ENCODE measurements at places on chromosomes 12 and 14.

- DNase-seq, result no peak
Measured at GRCh38 chr12:11716794-11717518, 67.5 kb downstream of the ETV6 start.

- no peak for DNase-seq
Measured at GRCh38 chr14:71206766-71207371, 299.6 kb downstream of the PCNX1 start.

- peak; percentile 42 for DNase-seq
Measured at GRCh38 chr14:34324363-34324795, 137.7 kb downstream of the SPTSSA start.

- DNase-seq, result no peak
Measured at GRCh38 chr14:94066089-94066676, 14.8 kb downstream of the DDX24 start.

- DNase-seq, result no peak
Measured at GRCh38 chr12:3071107-3071506, 6.1 kb upstream of the TSPAN9 start.

DNA sequence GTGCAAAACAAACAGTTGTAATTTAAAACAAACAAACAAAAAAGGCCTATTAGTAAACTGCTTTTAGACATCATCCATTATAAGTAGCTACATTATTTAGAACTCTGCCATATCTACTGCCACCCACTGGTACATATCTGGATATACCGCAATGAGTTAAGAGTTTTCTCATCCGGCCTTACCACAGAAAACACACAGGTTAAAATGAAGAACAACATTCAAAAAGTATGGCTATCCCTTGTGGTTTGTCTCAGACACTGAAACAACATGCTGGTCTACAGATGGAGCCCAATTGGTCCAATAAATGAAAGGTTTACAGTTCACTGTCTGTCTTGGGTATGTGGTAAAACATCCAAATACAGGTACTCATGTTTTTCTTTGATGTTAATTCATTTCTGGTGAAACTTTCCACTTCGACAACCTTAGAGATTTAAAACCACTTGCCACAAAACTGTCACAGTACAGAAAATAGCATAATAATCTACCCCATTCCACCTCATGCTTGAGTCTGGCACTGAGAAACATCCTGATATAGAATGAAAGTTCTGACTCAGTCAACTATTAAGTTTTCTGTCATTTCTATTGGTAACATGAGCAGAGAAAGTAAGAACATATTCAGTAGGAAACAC is 354.3 kb downstream of the CEP128 start:
- no peak for DNase-seq

GRCh38 chr14:51789114-51789513 is 71.3 kb upstream of the GNG2 start:
- no peak for DNase-seq

- DNase-seq, result no peak
Measured at GRCh38 chr14:56341766-56342493, 223.7 kb downstream of the PELI2 start.

DNA sequence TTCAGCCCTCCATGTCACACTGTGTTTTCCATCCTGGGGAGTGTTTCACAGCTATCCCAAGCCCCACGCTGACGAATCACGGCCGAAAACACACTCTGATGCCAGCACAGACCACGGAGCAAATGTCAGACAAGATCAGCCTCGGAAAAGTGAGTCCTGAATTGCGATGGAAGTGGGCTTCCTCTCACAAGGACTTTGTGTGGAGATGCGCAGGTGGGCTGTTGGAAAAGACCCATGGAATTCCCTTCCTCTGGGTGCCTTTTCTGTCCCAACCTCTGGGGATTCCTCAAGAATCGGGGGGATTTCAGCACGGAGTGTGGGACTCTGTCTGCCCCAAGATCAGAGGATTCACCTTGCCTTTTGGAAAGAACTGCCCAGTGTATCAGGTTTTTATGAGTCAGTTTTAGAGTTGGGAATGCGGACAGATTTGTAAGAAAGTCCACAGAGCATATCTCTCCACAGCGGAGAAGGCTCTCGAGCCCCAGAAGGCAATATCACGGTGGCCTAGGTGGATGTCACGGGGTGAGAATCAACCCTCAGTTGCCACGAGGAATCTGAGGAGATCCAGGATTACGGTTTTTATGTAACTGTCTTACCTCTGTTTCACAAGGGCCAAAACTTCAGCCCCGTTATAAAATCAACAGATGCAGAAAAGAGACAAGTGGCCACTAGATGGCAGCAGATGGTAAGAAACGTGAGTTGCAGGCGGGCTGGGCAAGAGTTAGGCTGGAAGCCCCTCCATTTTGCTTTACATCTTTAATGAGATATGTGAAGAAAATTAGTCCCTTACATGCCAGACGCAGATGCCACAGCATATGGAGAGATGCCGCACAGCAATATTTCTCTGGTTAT is 201.9 kb downstream of the DAD1 start:
- peak; percentile 88 for DNase-seq

DNA sequence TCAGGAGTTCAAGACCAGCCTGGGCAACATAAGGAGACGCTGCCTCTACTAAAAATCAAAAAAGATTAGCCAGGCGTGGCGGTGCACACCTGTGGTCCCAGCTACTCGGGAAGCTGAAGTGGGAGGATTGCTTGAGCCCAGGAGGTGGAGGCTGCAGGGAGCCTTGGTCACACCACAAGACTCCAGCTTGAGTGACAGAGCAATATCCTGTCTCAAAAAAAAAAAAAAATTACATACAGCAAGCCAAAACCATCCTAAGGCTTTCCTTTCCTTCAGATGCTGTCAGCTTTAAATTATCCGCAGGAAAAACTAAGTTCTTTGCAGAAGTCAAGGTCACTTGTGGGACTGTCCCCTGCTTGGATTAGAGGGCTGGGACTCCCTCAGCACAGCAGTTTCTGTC is 1.3 kb downstream of the CS start:
- no peak for DNase-seq

- no peak for DNase-seq
Measured at GRCh38 chr12:113766879-113767878, 198.9 kb downstream of the RBM19 start.

DNA sequence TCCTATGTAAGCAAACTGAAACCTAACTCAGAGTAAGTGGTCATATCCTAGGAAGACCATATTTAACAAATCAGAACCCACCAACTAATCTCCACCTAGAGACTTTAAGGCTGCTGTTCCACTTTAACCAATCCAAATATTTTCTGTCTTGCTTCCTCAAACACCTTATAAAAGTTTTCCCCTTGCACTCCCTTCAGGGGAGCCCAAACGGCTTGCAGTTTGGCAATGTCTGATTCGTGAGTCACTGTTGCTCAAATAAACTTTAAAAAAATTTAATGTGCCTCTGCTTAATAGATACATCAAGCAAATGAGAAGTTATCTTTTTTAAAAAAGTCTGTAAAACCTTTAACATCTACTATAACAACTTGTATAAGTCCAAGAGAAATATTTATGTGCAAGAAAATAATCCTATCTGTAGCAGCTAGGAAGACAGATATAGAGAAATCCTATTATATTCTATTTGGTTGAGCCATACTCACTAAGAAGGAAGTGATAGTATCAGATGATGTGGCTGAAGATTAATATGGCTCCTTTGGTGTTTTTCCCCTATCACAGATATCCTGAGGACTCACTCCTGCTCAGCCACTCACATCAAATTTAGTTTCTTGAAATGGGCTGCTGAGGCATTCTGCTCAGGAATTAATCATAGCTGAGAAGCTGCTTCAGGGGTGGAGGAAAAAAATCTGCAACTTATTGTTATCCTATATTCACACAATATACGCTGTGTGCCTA is 65.1 kb upstream of the DUSP6 start:
- no peak for DNase-seq

DNA sequence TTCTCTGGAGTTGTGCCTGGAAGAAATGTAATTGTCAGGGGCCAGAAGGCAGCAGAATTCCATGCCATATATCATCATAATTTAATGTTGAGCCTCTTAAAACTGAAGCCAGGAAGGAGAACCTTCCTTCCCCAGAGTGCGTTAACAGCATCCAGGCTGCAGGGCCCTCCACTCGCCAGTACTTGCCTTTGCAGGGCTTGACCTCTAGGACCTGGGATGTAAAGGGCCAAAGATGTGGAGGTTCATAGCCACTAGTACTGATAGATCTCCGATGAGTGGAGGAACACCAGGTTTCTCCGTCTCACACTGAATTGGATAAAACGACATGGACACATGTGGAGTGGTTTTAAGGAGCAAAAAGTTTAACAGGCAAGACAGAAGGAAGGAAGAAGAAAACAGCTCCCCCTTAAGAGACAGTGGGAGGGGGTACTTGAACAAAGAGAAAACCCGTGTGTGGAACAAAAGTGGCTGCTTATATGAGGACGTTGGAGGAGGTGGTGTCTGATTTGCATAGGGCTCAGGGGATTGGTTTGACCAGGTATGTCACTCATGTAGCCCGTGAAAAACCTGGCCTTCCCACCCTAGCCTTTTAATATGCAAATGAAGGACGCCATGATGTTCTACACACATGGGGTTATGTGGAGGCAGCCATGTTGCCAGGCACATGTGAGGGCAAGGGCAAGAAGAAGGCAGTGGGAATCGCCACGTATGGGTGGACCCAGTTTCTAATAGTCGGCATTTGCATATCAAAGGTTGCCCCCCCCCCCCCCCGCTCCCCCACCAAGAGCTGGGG is 38.8 kb upstream of the WSCD2 start:
- DNase-seq, result no peak

DNA sequence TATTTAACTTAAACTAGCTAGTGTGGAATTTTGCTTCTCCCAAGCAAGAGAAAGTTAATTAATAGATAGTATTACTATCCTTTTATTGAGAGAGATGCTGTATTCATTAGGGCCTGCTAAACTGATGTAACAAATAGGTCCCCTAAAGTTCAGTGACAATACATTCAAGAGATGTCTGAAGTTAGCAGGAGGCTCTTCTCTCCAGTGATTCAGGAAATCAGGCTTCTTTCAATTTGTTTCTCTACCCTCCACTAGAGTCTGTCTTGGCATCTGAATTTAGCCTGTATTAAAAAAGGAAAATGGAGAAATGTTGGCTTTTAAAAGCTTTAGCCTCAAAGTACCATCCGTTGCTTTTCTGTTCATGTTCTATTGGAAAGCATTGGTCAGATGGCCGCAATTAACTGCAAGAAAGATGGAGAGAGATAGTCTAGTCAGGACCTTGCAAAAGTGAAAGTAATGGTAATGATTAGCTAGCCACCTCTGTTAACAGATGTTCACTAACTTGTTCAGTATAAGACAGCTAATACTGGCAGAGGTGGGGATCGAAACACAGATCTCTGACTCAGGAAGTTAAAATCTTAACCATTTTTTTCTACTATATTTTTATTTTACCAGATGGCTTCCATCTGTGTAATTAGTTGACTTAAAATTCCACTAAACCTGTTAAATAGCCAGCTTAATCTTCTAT is 786.8 kb downstream of the TMTC2 start:
- DNase-seq, result no peak

DNA sequence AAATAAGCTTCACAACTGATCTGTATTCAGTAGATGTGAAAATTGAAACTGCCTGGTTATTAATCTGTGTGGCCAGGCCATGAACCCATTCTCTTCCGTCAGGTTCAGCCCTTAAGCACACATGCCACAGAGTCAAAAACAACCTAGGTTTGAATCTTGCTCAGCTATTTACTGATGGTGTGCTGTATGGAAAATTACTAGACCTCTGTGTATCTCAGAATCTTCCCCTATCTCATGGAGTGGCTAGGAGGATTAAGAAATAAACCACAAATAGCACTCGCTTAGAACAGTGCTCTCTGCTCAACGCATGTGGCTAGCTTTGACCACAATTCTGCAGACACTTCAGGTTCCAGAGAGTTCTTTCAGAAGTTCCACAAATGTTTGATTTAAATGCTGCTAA is 240.7 kb upstream of the PLEKHG7 start:
- no peak for DNase-seq

DNA sequence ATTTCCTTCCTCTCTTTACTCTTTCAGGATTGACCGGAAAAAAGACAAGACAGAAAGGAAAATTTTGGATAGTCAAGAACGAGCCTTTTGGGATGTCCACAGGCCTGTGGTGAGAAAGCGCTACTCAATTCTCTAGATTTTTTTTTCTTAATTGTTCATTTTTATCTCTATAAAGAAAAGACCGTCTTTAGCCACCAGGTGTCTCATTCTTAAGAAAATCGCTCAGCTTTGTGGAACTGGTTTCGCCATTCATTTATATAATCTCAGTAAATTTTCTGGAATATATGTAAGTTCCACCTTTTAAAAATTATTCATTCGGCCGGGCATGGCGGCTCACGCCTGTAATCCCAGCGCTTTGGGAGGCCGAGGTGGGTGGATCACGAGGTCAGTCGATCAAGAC is 421.1 kb downstream of the DPF3 start:
- no peak for DNase-seq

DNA sequence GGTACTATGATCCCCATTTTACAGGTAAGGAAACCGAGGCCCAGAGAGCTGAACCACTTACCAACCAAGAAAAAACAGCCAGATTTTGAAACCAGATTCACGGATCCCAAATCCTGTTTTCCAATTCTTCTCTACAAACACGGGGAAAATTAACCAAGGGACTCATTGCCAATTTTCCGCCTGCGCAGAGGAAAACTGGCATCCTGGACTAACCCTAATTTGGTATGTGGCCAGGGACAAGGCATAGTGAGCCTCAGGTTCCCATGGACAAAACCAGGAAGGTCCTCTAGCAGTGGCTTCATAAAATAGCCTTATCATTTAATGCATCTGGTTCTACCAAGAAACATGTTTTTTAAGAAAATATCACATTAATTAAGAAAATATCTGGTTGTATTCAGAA is 517.3 kb downstream of the MED13L start:
- DNase-seq, result no peak

DNA sequence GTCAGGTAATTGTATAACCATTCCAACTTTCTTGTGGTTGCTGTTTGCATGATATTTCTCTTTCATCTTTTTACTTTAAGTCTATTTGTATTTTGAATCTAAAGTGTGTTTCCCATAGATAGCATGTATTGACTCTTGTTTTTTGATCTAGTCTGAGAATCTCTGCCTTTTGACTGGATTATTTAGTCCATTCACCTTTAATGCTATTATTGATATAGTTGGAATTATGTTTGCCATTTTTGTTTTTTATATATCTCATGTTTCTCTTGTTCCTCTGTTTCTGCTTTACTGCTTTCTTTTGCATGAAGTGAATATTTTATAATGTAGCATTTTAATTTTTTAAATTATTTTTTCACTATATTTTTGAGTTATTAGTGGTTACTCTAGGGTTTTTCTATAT is 103.9 kb upstream of the PMCH start:
- DNase-seq, result no peak

DNA sequence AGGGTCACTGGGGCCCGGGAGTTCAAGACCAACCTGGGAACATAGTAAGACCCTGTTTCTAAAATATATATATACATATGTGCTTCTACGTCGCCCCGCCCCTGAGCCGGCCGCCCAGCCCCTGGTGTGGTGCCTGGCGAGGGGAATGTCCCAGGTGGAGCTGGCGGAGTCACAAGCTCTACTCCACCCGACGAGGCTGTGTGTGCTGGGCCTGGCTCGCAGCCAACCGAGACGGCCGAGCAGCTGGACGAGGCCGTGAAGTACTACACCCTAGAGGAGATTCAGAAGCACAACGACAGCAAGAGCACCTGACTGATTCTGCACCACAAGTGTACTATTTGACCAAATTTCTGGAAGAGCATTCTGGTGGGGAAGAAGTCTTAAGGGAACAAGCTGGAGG is 22.1 kb upstream of the ITPK1 start:
- no peak for DNase-seq

GRCh38 chr14:74612350-74613021 is 449 bp upstream of the LTBP2 start:
- DNase-seq, result peak; percentile 77

Measured in neural crest cell (in vitro differentiated cells).